Tibial artery (tissue), 4 donors: ENCODE measurements at places on chromosomes 11 and 22.

DNA sequence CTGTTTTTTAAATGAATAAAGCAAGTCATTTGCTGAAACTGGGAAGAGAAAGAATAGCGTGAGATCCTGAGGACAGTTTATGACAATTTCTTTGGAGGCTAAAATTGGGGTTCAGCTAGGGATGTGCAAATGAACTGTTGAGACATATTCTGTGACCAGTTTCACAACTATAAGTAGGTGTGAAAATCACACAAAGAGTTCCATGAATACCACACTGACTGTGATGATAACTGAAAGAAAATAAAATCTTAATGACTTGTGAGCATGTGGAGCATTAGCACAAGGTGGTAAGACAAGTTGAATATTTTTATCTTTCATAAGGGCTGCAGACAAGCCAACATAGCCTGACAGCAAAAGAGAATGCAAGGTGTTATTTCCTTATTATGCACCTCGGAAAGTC, 61.1 kb upstream of the PDGFD start:
- no peak overlapping the region for H3K4me3 ChIP-seq
- no peak for DNase-seq
- H3K27ac ChIP-seq, result no peak overlapping the region
- H3K36me3 ChIP-seq, result no peaks in the 10 kb centered on the region

GRCh38 chr11:12066799-12067508, 43.4 kb upstream of the MICAL2 start:
- H3K27ac ChIP-seq, result peak overlapping the region; percentile 61
- H3K4me1 ChIP-seq, result no peaks in the 10 kb centered on the region
- no peaks in the 10 kb centered on the region for H3K27me3 ChIP-seq
- H3K36me3 ChIP-seq, result no peaks in the 10 kb centered on the region

DNA sequence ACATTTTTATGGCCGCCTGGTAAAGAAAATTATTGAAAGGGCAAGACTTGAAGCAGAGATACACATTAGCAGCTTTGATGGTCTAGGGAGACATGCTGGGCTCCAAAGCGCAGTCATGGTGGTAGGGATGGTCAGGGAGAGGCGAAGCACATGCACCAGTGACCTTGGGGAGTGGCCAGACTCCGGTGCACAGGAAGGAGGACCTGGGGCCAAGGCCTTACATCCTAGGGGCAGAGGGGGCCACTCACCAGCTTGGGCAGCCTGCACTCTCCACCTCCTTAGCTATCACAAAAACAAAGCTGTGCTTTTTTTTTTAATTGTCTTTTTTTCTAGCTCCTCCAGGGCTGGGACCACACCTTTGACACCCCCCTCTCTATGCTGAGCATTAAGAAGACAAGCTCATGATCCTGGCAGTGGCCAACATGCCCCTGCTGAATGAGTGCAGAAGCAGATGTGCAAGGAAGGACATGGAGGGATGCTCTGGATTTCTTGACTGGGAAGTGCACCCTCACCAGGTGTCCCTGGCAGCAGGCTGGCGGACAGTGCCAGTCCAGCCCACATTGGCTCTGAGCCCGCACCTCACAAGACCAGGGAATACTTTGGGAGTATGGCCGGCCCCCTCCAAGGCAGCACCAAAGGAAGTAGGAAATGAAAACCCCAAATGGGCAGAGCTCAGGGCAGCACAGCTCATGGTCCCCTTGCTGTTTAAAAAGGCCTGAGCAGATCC, 619.9 kb downstream of the TBC1D22A start:
- no peak overlapping the region for H3K27ac ChIP-seq
- no peaks in the 10 kb centered on the region for H3K4me1 ChIP-seq
- DNase-seq, result peak; percentile 34
- H3K4me3 ChIP-seq, result no peak overlapping the region
- H3K36me3 ChIP-seq, result no peaks in the 10 kb centered on the region

- no peaks in the 10 kb centered on the region for H3K4me1 ChIP-seq
- no peaks in the 10 kb centered on the region for H3K36me3 ChIP-seq
- no peak for DNase-seq
- peak overlapping the region; percentile 85 for H3K27ac ChIP-seq
- no peaks in the 10 kb centered on the region for H3K27me3 ChIP-seq
Observed at GRCh38 chr11:65260756-65261590, 789 bp upstream of the POLA2 start.

GRCh38 chr22:24514241-24515026, 19.3 kb downstream of the UPB1 start:
- DNase-seq, result no peak
- no peaks in the 10 kb centered on the region for H3K27me3 ChIP-seq
- no peak overlapping the region for H3K4me3 ChIP-seq

GRCh38 chr11:11069841-11070835, 212.3 kb upstream of the ZBED5 start:
- H3K27me3 ChIP-seq, result peaks cover 3% of the 10 kb centered on the region
- H3K27ac ChIP-seq, result no peak overlapping the region
- no peaks in the 10 kb centered on the region for H3K36me3 ChIP-seq
- H3K4me1 ChIP-seq, result no peaks in the 10 kb centered on the region
- no peak for DNase-seq

GRCh38 chr11:106594751-106595351, 423.4 kb downstream of the GUCY1A2 start:
- no peak for DNase-seq
- H3K4me3 ChIP-seq, result no peak overlapping the region
- H3K27me3 ChIP-seq, result no peaks in the 10 kb centered on the region
- no peaks in the 10 kb centered on the region for H3K36me3 ChIP-seq
- no peaks in the 10 kb centered on the region for H3K4me1 ChIP-seq

DNA sequence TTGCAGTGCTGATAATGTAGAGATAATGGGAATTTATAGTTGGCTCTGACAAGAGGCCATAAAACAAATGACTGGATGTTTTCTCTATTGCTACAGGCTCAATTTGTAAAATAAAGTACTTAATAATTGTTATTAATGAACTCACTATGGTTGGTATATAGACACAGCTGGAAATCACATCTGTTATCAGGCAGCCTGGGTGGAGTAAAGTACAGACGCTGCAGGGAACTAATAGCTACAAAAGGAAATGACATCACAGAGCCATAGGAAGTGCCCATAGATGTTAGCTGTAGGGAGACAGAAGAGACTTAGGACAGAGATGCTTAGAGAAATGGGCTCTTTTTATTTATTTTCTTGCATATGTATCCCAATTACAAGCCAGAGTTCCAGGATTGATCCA, 81.0 kb upstream of the SNX19 start:
- H3K4me1 ChIP-seq, result no peaks in the 10 kb centered on the region
- no peak overlapping the region for H3K4me3 ChIP-seq
- H3K36me3 ChIP-seq, result no peaks in the 10 kb centered on the region

DNA sequence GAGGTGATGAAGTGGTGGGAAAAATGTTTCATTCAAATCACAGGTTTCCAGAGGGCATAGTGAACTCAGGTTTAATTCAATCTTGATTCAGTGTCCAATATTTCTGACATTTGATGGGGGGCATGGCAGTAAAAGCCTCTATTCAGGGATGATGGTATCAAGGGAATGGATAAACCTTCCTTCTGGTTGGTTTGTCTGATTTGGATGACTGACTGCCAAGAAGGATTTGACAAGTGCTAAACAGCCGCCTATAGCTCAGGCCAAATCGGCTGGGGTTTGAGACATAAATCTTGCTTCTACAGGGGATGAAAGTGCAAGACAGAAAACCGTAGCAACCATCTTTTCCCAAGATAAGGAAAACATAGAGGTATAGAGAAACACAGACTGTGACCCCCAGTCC, 121.8 kb upstream of the C11orf87 start:
- no peak overlapping the region for H3K27ac ChIP-seq
- no peaks in the 10 kb centered on the region for H3K4me1 ChIP-seq
- no peaks in the 10 kb centered on the region for H3K27me3 ChIP-seq
- no peaks in the 10 kb centered on the region for H3K36me3 ChIP-seq
- DNase-seq, result no peak

DNA sequence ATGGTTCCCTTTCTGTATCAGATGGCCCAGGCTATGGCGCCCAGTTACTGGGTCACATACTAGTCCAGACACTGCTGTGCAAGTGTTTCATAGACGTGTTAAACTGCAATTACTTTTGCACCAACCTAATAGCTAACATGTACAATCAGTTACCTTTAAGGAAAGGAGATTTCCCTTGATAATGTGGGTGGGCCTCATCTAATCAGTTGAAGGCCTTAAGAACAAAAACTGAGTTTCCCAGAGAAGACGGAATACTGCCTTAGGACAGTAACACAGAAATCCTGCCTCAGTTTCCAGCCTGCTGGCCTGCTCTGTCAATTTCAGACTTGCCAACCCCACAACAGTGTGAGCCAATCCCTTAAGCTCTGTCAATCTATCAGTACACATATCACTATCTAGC, 229.9 kb upstream of the SYN3 start:
- no peak overlapping the region for H3K4me3 ChIP-seq
- no peaks in the 10 kb centered on the region for H3K27me3 ChIP-seq
- no peak for DNase-seq
- no peak overlapping the region for H3K27ac ChIP-seq
- H3K36me3 ChIP-seq, result no peaks in the 10 kb centered on the region
- H3K4me1 ChIP-seq, result no peaks in the 10 kb centered on the region
